ENCODE measurements at places on chromosomes 13 and 19.

- DNase-seq: no peak
These were observed 632.0 kb upstream of the MIR17HG start for GRCh38 chr13:90715485-90715884.

GRCh38 chr19:41327576-41328156 is 17.7 kb downstream of the CCDC97 start:
- no peak for DNase-seq

- no peak for DNase-seq
These were observed 37.1 kb upstream of the XPO4 start for GRCh38 chr13:20939662-20940061.

DNA sequence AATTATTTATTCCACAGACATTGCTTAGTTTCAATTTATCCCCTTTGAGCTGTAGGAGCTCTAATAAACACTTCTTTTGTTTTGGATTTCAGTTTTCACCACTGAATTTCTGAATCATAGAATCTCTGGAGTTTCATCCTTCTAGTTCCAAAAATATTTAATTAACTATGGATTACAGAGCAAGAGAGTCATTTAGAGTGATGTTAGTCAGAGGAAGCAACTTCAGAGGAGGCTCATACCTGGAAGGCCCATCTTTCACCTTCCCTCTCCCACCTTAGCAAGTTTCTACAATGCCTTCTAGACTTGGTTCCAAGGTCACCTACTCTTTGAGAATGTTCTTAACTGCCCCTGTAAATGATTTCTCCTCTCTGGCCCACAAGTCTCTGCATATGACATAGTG is 353.2 kb downstream of the SPRY2 start:
- no peak for DNase-seq

- DNase-seq: no peak
These were observed 527.9 kb downstream of the MYO16 start for GRCh38 chr13:109157275-109157674.

- DNase-seq: no peak
These were observed 13.9 kb upstream of the MADCAM1 start for GRCh38 chr19:482186-483041.

- DNase-seq: peak; percentile 92
These were observed 1.1 kb upstream of the MYBPC2 start for GRCh38 chr19:50431343-50432220.

- no peak for DNase-seq
These were observed 22.2 kb downstream of the SMARCA4 start for GRCh38 chr19:10983026-10983425.

DNA sequence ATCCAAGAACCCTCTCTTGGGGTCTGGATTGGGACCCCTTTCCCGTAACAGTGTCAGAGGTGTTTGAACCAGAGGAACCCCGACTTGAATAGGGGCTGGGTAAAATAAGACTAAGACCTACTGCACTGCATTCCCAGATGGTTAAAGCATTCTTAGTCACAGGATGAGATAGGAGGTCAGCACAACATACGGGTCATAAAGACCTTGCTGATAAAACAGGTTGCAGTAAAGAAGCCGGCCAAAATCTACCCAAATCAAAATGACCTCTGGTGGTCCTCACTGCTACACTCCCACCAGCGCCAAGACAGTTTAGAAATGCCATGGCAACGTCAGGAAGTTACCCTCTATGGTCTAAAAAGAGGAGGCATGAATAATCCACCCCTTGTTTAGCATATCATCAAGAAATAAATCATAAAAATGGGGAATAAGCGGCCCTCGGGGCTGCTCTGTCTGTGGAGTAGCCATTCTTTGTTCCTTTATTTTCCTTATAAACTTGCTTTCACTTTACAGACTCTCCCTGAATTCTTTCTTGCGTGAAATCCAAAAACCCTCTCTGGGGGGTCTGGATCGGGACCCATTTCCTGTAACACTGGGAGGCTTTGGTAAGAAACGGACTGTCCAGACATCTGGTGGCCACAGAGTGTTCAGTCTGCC is 4.4 kb upstream of the SIN3B start:
- no peak for DNase-seq

DNA sequence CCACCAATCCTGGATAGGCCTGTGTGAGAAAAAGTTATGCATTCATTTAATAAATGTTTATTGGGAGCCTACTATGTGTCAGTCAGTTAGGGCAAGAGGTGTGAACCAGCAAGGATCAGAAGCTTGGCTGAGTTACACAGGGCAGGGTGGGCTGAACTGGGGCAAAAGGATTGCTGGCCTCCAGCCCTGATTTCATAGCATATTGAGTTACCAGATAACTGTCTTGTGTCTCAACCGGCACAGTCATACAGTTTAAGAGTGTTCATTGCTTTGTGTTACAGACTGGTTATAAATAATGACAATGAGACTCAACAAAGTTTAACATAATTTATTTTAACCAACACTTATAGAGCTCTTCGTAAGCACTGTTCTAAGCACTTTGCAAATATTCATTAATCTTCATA is 253.8 kb downstream of the DLEU7 start:
- DNase-seq: no peak

DNA sequence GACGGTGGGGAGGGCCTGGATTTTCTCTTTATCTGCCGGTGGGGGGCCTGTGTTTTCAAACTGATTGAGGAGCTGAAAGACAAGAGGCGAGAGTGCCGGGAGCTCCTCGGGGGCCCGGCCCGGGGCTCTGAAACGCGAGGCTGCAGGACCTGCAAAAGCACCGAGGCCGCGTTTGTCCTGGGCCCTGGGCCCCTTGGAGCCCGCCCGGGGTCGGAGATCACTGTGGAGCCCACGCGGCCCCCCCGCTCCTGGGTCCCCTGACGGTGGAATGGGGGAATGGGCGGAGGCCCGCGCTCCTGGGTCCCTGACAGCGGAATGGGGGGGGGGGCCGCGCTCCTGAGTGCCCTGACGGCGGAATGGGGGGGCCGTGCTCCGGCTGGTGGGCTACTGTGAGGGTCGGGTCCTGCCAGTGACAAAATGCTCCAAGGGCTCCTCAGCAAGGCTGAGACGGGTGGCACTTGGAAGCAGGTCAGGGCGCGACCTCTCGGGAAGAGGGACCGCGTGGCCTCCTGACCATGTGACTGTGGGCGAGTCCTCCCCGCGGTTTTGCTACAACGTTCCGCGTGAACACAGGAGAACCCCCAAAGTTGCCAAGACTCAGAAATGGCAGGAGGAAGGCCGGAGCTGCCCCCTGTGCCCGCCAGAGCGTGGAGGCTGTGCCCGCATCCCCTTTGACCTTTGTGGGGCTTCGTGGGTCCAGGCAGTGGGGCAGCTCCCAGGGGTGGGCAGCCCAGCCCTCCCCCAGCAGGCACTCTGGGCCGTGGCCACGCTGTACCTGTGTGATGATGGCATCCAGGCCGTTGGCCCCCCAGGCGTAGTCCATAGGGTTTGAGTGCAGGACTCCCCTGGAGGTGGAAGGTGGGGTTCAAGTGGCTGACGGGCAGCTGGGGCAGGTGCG is 9.5 kb downstream of the FGF22 start:
- DNase-seq: no peak

DNA sequence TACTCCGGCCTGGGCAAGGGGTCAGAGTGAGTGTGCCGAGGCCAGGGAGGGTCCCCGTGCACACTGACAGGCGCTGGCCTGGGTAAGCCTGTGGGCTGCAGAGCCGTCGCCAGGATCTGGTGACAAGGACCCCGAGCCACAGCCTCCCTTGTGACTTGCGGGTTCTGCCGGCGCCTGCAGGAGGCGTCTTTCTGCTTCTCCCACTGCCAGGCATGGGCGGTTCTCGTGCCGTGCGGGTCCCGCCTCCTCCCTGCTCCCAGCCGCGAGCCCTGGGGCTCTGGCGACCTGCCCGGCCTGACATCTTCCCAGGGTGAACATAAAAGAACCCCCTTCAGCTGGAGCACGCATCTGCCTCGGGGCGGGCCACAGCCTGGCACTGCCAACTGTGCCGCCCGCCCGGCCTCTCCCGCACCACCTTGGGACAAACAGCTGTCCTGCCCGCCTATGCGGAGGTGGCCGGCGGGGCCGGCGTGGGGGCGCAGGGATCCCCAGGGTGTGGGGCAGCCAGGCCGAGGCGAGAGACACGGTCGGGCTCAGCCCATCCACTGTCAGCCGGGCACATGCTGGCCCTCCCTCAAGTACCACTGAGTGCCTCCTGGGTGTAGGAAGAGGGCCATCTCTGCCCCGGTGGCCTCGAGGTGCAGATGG is 1.5 kb upstream of the HCN2 start:
- DNase-seq: peak; percentile 92

DNA sequence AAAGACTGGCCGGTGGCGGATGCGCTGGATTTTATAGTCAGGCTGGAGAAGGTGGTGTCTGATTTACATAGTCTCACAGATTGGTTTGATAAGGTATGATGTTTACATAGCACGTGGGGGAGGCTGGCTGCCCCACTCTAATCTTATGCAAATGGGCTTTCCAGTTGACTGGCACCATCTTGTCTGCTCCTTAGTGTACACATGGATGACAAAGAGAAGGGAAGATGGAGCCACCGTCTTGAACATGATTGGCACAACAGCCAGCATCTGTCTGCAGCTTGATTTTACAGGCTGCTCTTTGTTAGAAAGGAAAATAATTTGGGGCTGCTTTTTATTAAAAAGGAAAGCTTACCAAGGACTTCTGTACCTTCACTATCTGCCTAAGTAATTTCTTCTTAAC is 265.2 kb upstream of the MAB21L1 start:
- DNase-seq: no peak

DNA sequence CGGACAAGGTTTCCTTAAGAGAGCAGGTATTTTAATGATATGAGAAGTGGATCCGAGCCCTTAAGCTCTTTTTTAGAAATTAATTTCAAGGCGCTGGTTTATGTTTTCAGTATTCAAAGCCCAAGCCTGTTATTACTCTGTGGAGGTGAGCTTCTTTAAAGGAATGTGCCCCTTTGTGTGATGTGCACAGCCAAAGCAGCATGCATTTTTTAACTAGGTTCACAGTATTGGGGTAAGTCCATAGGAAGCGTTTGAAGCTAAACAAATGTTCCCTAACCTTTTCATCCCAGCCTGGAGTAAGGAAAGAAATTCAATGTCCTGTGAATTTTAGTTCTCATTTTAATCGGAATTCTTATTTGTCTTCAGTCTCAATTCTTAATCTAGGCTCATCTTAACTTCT is 217.5 kb downstream of the KCTD12 start:
- DNase-seq: no peak

DNA sequence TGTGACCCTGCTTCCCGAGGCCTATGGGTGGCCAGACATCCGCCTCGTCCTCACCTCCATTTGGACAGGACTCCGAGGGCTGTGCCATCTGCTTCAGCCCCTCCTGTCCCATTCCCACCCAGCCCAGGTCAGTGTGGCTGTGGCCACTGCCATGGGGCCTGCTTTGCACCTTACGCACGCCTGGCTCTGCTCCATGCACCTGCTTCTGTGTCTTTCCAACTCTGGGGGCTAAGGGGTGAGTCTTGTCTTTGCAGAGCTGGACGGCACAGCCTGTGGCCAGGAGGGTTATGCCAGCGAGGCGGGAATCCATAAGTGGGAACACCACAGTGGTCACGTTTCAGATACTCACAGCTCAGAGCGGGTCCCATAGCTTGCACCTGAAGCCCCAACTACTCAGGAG is 5.2 kb upstream of the ZNF554 start:
- DNase-seq: no peak

DNA sequence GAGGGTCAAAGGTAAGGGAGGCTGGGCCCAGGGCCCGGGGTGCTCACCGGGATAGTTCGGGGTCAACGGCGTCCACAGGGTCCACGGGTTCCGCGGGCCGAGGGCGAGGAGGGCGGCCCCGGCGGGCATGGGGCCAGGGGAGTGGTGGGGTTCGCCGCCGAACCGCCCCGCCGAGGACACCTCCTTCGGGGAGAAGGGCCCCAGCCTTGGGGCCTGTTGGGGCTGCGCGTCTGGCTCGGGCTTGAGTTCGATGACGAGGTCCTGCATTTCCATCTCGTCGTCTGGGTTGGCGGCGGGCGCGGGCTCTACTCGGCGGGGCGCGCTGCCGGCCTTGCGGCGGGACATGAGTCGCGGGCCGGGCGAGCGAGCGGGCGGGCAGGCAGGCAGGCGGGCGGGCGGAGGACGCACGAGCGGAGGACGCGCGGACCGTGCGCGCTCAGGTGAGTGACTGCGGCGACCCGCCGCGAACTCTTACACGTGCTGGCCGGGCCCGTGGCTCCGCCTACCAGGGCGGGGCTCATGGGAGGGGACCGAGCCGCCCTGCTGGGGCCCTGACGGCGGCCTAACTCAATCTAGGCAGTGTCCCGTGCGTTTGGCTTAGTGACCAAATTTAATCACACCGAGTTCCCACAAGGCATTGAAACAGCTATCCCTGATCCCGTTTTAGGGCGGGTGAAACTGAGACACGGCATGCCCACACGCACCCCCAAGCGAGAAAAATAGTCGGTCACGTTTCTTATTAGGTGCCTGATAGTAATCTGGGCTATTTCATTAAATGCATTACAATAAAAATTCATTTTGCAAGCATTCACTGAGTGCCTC is at the start of gene ZNF296:
Gene ZNF296, minus strand, starts transcription at position 450 of the 822 bp plus-strand sequence. Its CDS starts 105 bp downstream, at position 345.
- peak; percentile 74 for DNase-seq

DNA sequence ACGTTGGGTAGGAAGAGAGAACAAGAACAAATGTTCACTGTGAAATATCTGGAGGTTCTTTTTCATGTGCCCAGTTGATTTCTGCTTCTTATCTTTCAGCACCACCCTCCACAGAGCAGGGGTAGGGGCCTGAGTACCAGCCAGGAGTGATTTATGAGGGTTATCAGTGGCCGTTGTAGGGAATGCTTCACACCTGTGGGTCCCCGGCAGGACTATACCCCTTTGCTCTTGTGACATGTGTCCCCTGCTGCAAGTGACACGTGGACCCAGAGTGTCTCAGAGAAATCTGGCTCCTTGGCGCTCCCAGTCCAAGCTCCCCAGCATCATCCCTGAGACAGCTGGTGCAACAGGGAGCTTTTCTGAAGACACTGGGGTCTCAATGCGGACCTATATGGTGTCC is 29.7 kb downstream of the SIAH3 start:
- no peak for DNase-seq

GRCh38 chr13:75404726-75405125 is 77.2 kb downstream of the TBC1D4 start:
- DNase-seq: peak; percentile 24

GRCh38 chr13:90008707-90009149 is 1338.8 kb upstream of the MIR17HG start:
- DNase-seq: no peak

- no peak for DNase-seq
These were observed 20.2 kb downstream of the DNAJC3 start for GRCh38 chr13:95697052-95697680.

- DNase-seq: no peak
These were observed 67.0 kb upstream of the SIAH3 start for GRCh38 chr13:45918597-45918996.

- no peak for DNase-seq
These were observed 146.2 kb downstream of the SHISA2 start for GRCh38 chr13:25905611-25906010.

- no peak for DNase-seq
These were observed 48.9 kb downstream of the DNM2 start for GRCh38 chr19:10766671-10767201.

Measured in glutamatergic neuron (in vitro differentiated cells).